ENCODE measurements at places on chromosomes 4 and X.

DNA sequence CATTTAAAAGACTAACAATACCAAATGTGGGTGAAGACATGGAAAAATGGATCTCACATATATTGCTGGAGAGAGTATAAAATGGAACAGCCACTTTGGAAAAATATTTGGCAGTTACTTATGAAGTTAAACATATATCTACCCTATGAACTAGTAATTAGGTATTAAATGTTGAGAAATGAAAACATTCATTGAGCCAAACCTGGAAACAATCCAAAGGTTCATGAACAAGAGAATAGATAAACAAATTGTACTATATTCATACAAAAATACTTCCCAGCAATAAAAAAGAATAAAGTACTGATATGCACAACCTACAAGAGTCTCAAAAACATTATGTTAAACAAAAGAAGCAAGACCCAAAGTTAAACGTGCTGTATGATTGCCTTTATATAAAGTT is 4.0 kb upstream of the EGF start:
- DNase-seq: no peak

- DNase-seq: no peak
Measured at GRCh38 chrX:151703487-151703886, 8.2 kb downstream of the PRRG3 start.

DNA sequence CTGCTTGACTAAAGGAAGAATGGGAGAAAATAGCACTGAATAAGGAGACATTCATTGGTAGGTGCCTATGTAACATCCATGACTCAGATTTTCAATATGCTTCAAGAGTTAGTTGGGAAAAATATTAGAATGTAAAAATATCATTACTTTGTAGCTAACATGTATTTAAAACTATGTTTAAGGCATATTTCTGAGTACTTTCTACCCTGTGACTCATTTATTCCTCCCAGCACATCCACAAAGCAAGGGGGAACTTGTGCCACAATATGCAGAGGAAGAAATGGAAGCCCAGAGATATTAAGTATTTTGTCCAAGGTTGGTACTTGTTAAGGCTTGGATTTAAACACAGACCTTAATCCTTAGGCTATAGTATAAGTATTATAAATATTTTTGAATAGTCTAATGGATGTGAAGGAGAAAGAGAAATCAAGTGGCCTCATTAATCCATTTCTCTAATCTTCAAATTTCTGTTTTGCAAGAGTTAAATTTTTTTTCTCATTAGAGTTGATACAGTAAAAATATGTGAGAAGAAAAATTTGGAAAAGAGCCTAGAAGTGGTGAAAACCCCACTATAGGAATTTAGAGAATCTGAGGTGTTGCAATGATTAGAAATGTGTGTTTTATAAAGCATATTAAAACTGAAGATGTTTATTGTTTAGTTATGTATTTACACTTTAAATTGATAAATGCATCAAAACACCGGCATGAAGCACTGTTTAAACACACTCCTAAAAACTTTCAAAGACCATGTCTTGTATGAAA is 149.3 kb upstream of the GYPA start:
- no peak for DNase-seq

DNA sequence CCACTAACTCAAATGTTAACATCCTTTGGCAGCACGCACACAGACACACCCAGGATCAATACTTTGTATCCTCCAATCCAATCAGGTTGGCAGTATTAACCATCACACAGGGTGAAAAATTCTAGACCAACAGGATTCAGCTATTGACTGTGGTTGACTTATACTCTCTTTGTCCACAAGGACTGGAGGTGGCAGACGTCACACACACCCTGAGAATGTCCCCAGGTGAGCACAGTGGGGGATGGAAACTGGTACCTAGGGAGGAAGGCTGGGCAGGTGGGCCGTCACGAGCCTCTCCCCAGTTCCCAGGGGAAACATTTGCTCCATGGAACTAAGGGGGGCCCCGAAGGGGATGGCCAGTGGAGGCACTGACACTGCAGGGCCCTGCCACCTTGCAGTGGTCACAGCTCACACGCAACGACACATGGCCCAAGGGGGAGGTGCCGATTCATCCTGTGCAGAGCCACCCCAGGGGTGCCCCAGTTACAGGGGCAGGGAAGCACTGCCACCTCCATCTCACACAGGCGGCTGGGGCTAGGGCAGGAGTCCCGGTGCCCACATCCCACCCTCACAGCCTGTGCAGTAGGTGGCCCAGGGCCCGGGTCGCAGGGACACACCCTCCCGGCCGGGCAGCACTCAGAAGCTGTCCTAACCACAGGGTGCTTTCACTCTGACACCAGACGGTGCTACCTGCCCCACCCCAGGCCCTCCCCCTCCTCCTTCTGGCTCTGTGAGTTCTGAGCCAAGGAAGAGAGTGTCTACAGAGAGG is 17.4 kb downstream of the ZFYVE28 start:
- DNase-seq: no peak

GRCh38 chr4:102388611-102389010 is 43.3 kb upstream of the SLC39A8 start:
- DNase-seq: no peak

DNA sequence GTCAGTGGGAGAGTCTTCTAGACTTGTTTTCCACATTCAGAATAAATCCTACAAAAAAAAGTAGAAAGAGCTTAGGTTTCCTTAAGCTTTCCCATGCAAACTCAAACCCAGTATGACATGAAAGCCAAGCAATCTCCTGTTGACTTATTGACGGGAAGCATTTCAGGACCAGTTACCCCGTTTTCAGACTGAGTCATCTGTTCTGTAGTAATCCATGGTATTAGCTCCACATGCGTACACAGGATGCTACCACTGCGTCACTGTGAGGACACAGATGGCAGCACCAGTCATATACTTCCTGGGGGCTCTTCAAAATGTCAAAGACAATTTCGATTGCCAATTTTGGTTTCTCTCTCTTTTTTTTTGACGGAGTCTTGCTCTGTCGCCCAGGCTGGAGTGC is 224.9 kb upstream of the MAD2L1 start:
- no peak for DNase-seq

- DNase-seq: no peak
Measured at GRCh38 chr4:43331226-43332051, 438.9 kb downstream of the GRXCR1 start.

DNA sequence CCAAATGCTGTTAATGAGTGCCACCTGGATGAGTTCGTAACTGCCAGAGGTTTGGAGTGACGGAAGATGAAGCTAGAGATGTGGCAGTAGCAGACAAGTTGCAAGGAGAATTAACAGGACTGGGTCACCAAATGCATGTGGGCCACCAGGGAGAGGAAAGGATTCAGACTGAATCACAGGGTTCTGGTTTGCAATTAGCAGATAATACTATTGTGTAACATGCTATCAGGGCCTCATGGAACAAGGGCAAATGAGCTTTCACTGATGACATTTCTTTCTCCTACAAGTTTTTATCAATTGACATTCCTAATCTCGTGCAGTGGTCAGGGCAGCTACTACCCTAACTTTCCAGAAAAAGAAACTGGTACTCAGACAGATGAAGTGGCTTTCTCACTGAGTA is 21.4 kb downstream of the GAB3 start:
- no peak for DNase-seq

DNA sequence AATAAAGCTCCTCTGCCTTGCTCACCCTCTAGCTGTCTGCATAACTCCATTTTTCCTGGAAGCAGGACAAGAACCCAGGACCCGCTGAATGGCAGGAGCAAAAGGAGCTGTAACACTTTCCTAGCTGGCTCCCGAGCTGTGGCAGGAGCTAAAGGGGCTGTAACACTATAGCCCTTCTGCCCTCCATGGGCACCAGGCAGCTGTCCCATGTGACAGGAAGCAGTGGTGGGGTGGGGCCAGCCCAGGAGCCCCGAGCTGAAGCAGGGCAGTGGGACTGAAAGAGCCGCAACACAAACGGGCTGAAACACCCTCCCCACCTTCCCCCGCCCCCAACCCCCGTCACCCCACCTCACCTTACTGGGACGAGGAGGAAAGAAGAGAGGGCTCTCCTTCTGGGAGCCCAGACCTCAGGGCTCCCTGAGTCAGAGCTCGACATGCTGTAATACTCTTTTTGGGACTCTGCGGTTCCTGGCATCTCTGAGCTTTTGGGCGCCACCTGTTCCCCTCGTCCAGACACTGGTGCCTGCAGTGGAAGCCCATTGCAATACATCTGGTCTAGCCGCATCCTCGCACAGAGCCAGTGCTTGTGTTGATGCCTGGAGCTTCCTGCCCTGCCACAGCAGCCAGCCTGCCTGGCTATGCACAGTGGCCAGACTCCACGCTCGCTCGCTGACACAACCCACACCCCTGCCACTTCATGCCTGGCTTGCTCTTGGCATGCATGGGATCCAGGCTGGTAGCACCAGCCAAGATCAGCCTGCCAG is 39.4 kb downstream of the PPM1K start:
- DNase-seq: no peak

DNA sequence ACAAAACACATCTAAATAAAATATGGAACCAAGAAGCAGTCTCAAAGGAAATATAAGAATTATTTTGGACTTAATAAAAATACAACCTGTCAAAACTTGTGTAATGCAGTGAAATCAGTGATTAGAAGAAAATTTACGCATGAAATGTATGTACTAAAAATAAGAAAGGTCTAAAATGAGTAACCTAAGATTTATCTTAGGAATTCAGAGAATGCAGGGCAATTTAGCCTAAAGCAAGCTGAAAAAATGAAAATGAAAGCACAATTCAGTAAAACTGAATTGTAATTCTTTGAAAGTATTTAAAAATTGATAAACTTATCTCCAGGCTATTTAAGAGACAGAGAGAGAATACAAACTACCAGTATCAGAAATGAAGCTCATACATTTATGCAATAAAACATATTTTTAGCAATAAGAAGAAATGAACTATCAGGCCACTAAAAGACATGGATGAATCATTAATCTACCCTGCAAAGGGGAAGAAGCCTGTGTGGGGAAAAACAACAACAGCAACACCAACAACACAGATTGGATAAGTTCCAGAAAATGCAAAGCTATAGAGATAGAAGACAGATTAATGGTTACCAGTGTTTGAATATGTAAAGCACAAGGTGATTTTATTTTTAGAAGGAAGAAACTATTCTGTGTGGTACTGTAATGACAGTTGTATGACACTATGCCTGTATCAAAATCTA is 442.0 kb upstream of the ADGRL3 start:
- no peak for DNase-seq

DNA sequence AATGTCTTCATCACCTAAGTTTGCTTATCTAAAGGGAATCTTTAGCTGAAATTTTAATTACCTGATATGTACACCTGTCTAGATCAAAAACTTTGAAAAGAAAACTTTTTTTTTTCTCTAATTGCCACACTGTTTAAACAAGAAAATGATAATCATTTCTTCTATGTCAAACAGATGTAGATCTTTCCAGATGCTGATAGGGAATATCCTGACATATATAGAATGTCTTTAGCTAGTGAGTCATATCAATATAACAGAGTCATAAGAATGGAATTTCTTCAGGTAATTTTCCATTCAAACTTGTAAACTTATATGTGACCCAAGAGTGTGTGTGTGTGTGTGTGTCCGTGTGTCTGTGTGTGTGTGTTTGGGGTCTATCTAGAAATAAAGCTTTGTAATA is 271.9 kb downstream of the GPM6A start:
- DNase-seq: no peak

- DNase-seq: no peak
Measured at GRCh38 chr4:125316401-125316790, 1.6 kb downstream of the FAT4 start.

- DNase-seq: no peak
Measured at GRCh38 chrX:29666366-29666765, 549.0 kb upstream of the MAGEB2 start.

DNA sequence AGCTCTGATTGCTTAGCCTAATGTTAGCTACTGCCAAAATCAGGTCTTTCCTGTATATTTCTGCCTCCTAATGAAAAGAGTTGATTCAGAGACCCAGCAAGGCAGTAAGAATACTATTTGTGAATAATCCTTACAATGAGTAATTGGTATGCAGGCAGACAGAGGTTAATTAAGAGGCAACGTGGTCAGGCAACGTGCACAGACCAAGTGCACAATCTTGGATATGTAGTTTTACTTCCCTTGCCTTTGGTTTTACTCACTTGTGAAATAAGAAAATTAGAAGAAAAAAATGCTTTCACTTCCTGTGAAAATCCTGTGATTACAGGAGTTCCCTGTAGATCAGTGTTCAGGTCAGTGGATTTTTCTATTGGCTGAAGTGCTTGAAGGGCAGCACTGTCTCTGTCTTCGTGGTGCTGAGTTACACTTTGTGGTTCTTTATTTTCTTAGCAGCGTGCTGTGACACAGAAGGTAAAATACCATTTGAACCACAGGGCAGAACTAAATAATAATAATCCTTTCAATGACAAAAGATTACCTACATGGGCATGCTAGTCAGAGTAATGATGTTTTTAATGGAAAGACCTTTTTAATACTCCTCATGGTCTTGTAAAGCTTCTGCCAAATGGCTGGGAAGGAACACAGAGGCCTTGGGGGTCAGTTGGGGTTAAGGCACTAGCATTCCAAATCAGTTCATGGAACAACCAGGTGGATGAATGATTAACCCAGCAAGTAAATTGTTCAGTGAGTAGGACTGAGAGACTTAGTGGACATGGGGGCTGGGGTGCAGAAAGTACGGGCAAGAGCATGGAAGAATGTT is 430.9 kb downstream of the MAPK10 start:
- no peak for DNase-seq

DNA sequence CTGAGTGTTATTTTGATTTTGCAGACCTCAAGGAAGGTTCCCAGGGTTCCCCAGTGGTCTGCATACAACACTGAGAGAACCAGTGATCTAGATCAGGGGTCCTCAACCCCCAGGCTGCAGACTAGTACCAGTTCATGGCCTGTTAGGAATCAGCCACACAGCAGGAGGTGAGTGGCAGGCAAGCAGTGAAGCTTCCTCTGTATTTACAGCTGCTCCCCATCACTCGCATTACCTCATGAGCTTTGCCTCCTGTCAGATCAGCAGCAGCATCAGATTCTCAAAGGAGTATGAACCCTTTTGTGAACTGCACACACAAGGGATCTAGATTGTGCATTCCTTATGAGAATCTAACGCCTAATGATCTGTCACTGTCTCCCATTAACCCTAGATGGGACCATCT is 28.5 kb downstream of the EDNRA start:
- DNase-seq: no peak

GRCh38 chrX:101079736-101080270 is 1.1 kb downstream of the TMEM35A start:
- no peak for DNase-seq

- DNase-seq: no peak
Measured at GRCh38 chr4:55931833-55932232, 16.9 kb upstream of the CEP135 start.

DNA sequence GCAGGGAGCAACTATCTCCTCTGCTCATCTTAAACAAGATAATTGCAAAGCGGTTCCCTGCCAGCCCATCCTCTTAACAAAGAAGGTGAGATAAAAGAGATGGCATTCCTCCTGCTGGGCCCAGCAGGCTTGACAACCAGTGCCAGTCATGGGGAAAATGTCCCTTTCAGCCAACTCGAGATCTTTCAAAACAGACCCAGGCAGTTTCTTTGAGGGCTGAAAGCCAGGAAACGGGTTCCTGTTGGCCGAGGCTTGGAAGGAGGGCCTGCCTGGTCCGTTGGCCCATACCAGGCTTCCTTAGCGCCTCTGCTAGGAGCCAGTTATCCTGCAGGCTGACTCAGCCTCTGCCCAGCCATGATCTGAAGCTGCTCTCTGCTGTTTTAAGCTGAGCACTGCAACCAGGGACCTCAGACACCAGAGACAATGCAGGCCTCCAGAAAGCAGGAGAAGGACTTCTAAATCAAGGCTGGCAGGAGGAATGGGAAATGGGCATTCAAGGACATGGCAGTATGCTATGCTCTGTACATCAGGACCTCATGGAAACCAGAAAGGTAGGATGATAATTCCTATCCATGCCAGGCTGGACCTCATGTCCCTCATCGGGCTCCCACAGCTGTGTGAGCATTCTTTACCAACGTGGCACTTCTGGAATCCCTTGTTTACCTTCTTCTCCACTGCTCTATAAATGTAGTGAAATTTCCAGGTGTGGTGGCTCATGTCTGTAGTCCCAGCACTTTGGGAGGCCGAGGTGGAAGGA is 42.4 kb upstream of the SLC2A9 start:
- peak; percentile 88 for DNase-seq
